ENCODE measurements at places on chromosomes 4 and X.
A peak's percentile ranks its signal among the peaks of the same experiment; 100 is the strongest.

DNA sequence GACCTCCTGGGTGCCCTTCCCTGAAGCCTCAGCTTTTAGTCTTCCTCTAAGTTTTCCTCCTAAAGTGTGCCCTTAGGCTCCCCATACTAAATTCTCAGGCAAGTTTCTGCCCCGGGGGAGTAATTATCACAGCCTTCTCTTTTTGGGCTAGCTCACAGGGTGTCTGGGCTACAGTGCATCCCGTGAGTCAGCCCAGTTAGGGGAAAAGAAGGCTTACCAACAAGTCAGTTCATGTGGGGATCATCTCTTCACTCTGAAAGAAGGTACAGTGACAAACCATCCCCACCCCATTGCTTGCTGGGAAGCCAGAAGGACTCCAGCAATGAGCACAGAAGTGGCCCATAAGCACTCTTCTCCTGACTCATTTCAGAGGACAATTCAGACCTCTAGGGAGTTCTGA, 134.7 kb upstream of the FAM9C start:
- DNase-seq = no peak

- DNase-seq = peak; percentile 33
Observed at GRCh38 chrX:24113181-24113580, 36.3 kb upstream of the ZFX start.

DNA sequence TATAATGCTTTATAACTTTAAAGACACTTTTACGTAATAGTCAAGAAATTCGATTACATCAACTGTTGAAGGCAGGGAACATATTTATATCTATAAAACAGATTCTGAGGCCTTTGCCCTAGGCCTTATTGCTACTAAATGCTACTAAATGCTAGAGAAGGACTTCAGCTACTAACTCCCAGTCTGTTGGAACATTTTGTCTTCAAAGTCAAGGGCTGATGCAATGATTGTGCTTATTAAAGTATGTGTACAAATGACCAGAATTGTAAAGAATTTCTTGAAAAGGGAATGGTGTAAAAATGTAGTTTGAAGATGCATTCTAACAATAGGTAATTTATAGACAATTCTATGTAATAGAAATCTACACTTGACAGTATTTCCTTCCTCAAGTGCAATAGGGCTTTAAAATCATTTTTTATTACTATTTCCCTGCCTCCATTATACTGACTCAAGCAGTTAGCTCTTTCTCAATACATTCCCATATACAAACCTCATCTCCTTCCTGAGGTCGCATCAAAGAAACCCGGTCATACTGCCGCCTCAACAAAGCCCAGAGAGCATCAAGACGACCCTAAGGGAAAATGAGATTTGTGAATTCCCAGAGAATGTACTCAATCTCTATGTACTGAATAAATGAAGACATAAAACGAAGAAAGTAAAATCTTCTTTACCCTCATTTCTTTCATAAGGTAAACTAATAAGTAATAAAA, 95.7 kb downstream of the ANTXR2 start:
- peak; percentile 56 for DNase-seq

DNA sequence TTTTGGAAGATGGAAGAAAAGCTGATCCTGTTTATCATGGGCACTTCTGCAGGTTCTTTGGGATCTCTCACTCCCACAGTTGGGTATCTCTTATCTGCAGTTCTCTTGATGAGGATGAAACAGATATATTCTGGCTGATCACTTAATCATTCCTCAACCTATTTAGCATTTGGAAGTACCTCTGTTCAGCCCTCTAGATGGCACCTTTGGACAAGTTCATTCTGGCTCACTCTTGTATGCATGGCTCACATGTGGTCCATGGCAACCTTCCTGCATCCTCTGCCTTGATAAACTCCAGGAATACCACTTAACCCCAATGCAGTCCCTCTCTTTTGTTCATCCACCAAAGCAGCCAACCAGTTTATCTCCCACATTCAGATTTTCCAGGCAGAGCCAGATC, 74.2 kb downstream of the SMARCA5 start:
- no peak for DNase-seq

- DNase-seq = no peak
Observed at GRCh38 chr4:62927574-62927973, 1481.7 kb downstream of the TECRL start.

GRCh38 chr4:76499461-76499860, 64.4 kb downstream of the SHROOM3 start:
- DNase-seq = no peak

Data from amniotic epithelial cell (primary cell).